ENCODE measurements at places on chromosomes 1 and 21.

GRCh38 chr1:15337656-15338402 lies 71.9 kb upstream of the EFHD2 start:
- DNase-seq = no peak

DNA sequence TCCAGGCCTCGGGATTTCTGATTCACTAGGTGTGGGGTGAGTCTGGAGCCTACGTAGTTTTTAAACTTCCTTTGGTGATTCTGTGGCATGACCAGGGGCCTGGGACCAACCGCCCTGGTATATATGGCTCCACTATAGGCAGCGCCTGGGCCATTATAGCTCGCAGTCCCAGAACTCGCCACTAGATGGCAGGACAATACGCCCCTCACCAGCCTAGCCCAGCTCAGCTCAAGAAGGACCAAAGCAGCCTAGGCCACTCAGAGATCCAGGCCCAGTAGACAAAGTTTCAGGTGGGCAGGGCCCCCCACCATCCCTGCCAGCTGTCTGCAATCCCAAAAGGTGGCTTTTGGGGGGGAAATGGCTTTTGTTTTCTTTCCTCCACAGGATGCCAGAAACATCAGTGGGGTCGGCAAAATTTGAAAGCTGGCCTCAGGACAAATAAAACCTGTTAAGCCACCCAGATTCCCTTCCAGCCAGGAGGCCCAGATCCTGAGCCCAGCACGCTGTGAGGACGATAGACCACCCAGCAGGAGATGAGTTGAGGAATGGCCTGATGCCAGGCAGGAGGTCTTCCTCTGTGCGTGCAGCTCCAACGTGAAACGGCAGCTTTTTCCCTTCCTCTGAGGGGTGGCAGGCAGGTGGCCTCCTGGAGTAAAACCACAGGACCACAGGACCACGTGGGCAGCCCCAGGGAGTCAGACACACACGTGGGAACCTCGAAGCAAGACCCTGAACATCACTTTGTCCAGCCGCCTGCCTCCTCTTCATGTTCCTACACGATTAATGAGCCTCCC lies 24.8 kb upstream of the TMEM51 start:
- peak; percentile 74 for DNase-seq

DNA sequence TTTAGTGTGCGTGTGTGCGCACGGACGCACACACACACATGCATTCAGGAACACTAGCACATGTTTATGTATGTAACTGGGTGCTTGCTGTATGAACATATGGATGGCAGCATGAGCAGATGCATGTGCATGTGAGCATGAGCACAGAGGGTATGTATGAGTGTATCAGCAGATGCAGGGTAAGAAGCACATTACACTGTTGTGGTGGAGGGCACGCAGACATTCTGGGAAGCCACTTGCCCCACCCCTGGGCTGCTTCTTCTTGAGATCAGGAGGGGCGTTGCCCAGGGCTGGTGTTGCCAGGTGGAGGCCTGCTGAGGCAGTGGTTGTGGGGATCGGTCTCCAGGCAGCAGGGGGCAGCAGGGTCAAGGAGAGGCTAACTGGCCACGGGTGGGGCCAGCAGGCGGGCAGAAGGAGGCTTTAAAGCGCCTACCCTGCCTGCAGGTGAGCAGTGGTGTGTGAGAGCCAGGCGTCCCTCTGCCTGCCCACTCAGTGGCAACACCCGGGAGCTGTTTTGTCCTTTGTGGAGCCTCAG lies 3.9 kb upstream of the P3R3URF start:
- DNase-seq = no peak

GRCh38 chr1:24470592-24470991 lies 32.0 kb upstream of the RCAN3 start:
- DNase-seq = no peak

GRCh38 chr1:85661767-85662166 lies 46.5 kb downstream of the ZNHIT6 start:
- DNase-seq = no peak

GRCh38 chr1:195849180-195849579 lies 759.1 kb downstream of the KCNT2 start:
- no peak for DNase-seq

DNA sequence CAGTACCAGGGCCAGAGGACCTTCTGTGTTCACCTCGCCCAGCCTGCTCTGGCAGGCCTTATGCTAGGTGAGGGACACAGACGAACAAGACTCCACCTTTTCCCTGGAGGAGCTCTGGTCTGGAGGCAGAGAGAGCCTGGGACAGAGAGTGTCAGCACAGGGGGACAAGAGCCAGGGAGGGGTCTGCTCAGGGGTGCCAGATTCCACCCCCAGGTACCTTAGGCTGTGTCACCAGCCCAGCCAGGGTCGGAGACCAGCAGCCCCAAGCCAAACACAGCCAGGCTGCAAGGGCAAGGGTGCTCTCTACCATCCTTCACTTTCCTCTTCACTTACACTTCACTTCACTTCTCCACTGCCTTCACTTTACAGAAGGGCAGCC lies 4.3 kb upstream of the LRP8 start:
- DNase-seq = no peak

DNA sequence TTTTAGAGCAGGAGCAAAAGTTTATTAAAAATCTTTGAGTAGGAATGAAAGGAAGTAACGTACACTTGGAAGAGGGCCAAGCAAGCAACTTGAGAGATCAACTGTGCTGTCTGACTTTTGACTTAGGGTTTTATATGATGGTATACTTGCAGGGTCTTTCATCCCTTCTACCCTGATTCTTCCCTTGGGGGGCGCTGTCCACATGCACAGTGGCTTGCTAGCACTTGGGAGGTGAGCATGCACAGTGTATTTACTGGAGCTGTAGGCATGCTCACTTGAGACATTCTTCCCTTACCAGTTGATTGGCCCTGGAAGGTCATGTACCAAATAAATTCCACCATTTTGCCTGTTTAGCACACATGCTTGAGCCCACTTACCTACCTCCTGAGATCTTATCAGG lies 1001.3 kb upstream of the ADGRL2 start:
- DNase-seq = no peak

- DNase-seq = no peak
Measured at GRCh38 chr1:20644416-20644815, 11.2 kb downstream of the PINK1 start.

DNA sequence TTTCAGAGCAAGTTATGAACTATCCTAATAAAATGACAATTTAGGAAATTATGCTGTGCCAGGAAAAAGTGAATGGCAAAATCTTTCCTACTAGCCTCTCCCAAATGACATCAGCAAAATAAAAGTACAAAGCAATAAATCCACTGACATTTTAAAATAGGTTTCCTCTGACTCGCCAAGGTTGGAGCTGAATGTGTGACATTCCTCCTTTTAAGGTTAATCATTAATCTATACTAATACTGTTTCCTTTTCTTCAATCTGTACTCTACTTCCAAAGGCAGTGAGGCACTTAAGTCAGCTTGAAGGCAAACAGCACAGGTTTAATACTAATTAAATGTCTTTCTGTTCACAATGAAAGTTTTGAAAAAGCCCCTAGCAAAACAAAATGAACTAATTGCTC lies 15.7 kb downstream of the RNF19B start:
- DNase-seq = no peak

- no peak for DNase-seq
Measured at GRCh38 chr1:4713669-4714068, 59.3 kb downstream of the AJAP1 start.

DNA sequence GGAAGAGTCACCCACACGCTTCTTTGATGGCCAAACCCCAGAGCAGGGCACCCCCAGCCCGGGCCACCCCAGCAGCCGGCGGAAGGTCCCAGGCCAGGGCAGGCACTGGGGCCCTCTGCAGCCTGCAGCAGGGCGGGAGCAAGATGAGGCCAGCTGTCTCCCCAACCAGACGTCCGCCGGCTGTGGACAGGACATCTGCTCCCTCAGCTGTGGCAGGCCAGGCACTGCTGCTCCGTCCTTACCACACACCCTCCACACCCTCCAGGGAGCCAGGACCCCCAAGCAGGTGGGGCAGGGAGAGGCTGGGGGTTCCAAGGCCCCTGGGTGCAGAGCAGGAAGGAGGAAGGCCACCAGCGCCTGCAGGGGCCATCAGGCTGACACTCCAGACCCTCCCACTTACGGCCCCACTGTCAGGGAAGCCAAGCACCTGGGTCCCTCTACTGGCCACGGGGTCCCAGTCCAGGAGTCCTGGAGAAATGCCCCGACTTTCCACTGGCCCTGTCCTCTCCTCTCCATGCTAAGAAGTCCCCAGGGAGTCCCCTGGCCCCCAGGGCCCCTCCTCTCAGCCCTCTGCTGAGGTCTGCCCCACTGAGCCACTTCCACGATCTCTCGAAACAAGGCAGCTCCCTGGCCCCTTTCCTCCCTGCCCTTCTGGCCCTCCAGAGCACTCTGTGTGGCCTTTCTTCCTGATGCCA lies 5.6 kb downstream of the WNT9A start:
- no peak for DNase-seq

DNA sequence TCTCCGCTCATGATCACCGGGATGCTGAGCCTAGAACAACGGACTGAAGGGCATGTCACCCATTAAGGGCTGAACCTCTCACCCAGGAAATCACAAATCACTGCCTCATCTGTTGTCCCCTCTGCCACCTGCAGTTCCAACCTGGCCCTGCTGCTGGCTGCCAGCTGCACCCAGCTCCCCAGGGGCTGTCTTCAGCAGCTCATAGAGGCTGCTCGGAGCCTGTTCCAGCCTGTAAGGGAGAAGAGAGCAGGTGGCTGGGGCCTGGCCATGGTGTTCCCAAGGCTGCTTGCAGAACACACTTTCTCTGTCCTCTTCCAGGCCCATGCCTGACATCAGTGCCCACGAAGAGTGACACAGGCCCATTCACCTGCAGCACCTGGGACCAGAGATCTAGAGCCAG lies 44.5 kb upstream of the DISP3 start:
- DNase-seq = no peak

DNA sequence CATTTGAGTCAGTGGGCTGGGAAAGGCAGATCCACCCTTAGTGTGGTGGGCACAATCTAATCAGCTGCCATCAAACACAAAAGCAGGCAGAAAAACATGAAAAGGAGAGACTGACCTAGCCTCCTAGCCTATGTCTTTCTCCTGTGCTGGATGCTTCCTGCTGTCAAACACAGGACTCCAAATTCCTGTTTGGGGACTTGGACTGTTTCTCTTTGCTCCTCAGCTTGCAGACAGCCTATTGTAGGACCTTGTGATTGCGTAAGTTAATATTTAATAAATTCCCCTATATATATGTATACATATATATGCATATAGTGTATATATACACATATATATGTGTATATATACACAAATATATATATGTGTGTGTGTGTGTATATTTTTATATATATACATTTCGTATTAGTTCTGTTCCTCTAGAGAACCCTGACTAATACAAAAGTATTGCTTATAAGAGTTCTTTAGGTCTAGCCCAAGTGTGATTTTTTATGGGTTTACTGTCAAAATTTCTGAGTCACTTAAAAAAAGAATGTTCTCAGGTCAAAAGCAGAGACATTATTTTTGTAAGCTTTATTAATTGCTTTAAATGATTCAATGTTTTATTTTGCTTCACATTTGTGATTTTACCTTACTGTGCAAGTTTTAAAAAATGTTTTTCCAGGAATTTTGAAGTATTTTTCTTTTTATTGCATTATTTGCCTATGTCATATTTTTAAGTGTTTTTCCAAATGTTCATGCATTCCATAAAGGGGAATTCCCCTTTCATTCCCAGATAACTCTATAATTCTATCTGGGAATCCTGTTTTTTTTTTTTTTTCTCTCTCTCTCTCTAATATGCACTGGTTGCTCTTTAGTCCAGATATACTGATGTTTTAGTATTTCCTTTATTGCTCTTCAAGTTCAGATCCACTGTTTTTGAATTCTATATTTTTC lies 92.1 kb upstream of the ADAMTS5 start:
- no peak for DNase-seq

GRCh38 chr1:154975409-154976059 lies 1.1 kb downstream of the CKS1B start:
- peak; percentile 69 for DNase-seq

DNA sequence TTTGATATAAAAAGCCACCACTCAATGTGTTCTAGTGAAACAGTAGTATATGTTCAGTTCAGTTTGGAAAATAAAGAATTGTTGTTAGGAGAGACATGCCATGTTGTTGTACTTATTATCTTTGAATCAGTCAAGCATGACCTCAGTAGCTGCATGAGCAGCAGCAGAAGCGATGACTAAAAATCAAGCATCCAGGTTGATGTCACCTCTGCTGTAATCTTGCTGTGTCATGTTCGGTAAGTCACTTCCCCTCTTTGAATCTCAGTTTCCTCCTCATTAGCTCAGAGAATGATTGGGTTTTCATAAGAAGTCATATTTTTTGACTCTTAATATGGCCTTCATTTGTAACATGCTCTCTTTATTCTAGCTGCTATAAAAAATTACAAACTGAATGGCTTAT lies 428.4 kb upstream of the B3GALT2 start:
- peak; percentile 50 for DNase-seq

DNA sequence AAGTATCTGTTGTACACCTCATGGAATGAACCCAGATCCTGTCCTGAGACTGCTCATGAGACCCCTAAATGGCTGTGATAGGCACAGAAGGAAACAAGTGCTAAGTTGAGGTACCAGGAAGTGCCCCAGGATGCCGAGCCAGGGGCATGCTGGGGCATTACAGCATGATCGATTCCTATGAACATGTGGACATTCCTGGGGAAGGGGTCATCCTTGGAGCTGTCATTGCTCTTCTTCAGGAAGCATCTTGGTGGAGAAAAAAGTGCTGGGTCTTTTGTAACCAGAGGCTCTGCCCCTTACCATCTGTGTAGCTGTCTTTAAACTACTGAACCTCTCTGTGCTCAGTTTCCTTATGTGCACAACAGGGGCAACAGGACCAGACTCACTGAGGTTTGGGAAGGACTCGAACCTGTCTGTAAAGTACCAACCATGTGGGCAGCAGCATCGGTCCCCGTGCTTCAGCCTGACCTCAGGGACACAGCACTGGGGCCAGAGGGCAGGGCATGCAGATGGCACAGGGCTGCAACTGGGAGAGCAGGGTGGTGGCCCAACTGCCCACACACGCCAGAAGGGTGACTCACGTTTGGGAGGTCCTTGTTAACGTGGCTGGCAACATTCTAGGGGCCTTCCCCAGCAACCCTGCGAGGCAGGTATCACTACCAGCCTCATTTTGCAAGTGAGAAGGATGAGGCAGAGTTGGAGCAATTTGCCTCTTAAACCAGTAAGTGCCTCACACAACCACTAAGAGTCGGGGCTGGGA lies 142.3 kb upstream of the EDN2 start:
- DNase-seq = peak; percentile 35

DNA sequence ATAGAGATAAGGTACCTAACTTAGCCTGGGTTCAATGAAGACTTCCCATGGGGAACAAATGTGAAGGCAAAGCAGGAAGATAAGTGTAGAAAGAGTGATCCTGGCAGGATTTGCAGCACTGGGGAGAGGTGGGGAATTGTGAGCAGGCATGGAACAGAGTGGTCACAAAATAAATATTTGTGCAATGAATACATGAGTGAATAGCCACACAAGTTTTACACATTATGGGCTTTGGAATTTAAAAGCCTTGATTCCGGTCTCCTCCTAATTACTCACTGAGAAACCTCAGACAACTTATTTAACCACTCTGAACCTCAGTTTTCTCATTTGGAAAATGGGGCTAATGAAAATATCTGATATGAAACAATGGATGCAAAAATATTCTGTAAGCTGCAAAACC lies 148.3 kb downstream of the ELAVL4 start:
- no peak for DNase-seq

DNA sequence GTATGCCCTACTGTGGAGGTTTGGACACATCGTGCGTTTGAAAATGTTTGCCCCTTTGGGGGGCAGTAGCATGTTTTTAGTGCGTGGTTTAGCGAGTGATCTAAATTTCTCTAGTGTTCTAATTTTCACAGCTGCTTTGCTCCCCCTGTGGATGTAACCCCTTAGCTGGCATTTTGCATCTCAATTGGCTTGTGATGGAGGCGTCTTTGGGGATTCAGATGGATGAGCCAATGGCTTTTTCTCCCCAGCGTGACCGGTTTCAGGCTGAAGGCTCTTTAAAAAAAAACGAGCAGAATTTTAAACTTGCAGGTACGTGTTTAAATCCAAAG lies 836 bp downstream of the CDC7 start:
- peak; percentile 50 for DNase-seq

Data from activated CD4-positive, alpha-beta T cell treated with anti-CD3 and anti-CD28 coated beads, Interleukin-2, amount 50 U/mL, for 16 hours (primary cell).